ENCODE measurements at places on chromosomes 6 and 20. TPM values are rescaled to one million over a fixed set of nuclear protein-coding genes. Genes with fewer than 3 reads are reported as not detected.

DNA sequence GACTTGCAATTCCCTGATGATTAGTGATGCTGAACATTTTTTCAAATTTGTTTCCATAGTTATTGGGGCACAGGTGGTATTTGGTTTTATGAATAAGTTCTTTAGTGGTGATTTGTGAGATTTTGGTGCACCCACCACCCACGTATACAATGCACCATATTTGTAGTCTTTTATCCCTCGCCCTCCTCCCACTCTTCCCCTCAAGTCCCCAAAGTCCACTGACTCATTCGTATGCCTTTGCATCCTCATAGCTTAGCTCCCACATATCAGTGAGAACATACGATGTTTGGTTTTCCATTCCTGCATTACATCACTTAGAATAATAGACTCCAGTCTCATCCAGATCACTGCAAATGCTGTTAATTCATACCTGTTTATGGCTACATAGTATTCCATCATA, 167.3 kb downstream of the MYLK4 start:
- no peak overlapping the region for H3K27ac ChIP-seq
- H3K4me3 ChIP-seq = no peak overlapping the region
- H3K27me3 ChIP-seq = no peaks in the 10 kb centered on the region
- H3K36me3 ChIP-seq = no peaks in the 10 kb centered on the region
- DNase-seq = no peak

Gene VSTM2L
- 14.1 TPM for total RNA-seq

DNA sequence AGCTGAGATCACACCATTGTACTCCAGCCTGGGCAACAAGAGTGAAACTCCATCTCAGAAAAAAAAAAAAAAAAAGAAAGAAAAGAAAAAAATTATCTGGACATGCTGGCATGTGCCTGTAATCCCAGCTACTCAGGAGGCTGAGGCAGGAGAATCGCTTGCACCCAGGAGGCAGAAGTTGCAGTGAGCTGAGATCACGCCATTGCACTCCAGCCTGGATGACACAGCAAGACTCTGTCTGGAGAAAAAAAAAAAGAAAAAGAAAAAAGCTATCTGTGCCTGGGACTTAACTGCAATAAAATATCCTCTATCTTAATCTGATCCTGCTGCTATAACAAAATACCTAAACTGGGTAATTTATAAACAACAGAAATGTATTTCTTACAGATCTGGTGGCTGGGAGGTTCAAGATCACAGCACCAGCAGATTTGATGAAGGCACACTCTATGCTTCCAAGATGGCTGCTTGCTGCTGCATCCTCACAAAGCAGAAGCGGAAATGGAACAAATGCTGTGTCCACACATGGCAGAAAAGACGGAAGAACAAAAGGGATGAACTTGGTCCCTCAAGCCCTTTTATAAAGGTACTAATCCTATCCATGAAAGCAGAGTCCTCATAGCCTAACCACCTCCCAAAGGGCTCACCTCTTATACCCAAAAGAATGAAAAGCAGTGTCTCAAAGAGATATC, 273.3 kb upstream of the JARID2 start:
- no peaks in the 10 kb centered on the region for H3K27me3 ChIP-seq
- no peaks in the 10 kb centered on the region for H3K4me1 ChIP-seq
- no peak overlapping the region for H3K4me3 ChIP-seq
- no peaks in the 10 kb centered on the region for H3K36me3 ChIP-seq
- no peak overlapping the region for H3K27ac ChIP-seq

GRCh38 chr20:48531505-48531904, 296.3 kb downstream of the PREX1 start:
- no peak overlapping the region for H3K4me3 ChIP-seq
- H3K36me3 ChIP-seq = no peaks in the 10 kb centered on the region
- H3K27ac ChIP-seq = no peak overlapping the region
- H3K27me3 ChIP-seq = peaks cover 9% of the 10 kb centered on the region
- no peaks in the 10 kb centered on the region for H3K4me1 ChIP-seq

Gene STAU1
- total RNA-seq = 73.5 TPM

Gene ZSCAN23
- 1.7 TPM for total RNA-seq

Gene GGTLC1
- 57.2 TPM for total RNA-seq

DNA sequence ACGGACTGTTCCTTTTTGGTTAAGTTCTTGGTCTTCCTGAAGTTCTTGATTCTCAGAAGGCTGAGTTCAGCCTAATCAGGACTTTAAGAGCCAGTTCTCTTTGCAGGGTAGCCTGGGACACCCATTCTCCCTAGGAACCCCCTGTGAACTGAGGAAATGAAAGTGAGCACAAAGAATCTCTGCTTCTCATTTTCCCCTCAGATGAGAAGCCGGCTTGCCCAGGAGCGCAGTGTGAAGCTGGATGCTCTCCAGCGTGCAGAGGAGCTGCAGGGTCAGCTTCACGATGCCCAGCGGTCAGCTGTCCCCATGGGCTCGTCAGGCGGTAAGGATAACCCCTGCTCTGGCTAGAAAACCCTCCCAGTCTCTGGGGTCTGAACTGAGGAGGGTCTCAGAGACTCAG, 34.0 kb downstream of the CD164 start:
- no peak overlapping the region for H3K27ac ChIP-seq
- DNase-seq = no peak
- peaks cover 31% of the 10 kb centered on the region for H3K4me1 ChIP-seq
- H3K36me3 ChIP-seq = no peaks in the 10 kb centered on the region
- H3K4me3 ChIP-seq = no peak overlapping the region

Gene ADGRF5
- total RNA-seq = 238 TPM

DNA sequence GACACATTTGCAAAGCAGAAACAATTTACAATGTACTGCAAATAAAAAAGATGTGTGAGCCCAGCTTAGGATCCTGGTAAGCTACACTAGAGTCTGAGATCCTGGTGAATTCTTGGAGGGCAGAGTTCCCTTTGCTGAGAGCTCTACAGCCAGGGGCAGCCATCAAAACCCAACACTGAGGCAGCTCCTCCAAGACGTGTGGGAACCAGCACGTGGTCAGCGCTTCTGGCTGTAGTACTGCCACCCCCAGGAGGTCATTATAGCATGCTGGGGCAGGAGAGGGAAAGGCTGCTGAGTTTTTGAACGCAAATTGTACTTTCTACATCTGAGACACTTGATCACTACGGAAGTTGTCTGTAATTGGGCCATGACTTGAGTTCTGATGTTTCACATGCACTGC, 131.5 kb downstream of the INSM1 start:
- H3K4me3 ChIP-seq = no peak overlapping the region
- H3K27me3 ChIP-seq = no peaks in the 10 kb centered on the region
- peaks cover 5% of the 10 kb centered on the region for H3K4me1 ChIP-seq
- H3K27ac ChIP-seq = no peak overlapping the region

Gene ETV7
- total RNA-seq = 5.2 TPM

DNA sequence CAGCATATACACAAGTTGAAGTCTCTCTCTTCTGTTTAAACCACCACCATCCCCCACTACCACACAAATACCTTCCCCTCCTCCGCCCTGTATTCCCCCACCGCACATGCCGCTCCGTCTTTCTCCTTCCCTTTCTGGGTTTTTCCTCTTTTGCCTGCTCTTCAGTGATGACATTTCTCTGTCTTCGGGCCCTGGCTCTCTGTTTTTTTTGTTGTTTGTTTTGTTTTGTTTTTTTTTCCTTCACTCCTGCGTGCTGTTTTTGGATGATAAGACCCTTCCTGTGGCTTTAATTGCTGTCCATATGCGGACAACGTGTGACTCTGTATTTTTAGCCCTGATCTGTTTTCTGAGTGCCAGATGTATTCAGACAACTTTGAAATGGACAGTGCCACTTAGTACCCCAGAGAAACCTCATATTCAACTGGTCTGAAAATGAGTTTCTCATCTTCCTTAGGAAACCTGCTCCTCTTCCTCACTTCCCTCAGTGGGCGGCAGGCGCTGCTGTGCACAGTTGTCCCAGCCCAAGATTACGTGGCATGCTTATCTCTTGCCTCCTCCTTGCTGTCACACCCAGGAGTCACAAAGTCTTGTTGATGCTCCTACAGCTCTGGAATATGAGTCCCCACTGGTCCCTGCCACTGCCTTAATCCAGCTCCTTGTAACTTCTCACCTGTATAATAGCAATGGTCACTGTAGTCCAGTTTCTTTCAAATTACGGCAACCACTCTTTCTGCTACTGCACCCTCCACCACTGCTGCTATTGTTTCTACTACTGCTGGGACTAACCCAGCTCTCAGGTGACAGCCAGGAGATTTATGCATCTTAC, 8.2 kb downstream of the PPP1R14C start:
- H3K4me3 ChIP-seq = no peak overlapping the region
- DNase-seq = no peak
- H3K27me3 ChIP-seq = peaks cover 5% of the 10 kb centered on the region
- peaks cover 14% of the 10 kb centered on the region for H3K4me1 ChIP-seq

Gene HTR1E
- not detected for total RNA-seq

GRCh38 chr20:1415667-1416468, 23.0 kb upstream of the FKBP1A start:
- DNase-seq = no peak
- H3K27ac ChIP-seq = no peak overlapping the region
- no peaks in the 10 kb centered on the region for H3K27me3 ChIP-seq
- H3K4me1 ChIP-seq = no peaks in the 10 kb centered on the region
- H3K4me3 ChIP-seq = no peak overlapping the region
- H3K36me3 ChIP-seq = no peaks in the 10 kb centered on the region

Gene TRIM40
- not detected for total RNA-seq

DNA sequence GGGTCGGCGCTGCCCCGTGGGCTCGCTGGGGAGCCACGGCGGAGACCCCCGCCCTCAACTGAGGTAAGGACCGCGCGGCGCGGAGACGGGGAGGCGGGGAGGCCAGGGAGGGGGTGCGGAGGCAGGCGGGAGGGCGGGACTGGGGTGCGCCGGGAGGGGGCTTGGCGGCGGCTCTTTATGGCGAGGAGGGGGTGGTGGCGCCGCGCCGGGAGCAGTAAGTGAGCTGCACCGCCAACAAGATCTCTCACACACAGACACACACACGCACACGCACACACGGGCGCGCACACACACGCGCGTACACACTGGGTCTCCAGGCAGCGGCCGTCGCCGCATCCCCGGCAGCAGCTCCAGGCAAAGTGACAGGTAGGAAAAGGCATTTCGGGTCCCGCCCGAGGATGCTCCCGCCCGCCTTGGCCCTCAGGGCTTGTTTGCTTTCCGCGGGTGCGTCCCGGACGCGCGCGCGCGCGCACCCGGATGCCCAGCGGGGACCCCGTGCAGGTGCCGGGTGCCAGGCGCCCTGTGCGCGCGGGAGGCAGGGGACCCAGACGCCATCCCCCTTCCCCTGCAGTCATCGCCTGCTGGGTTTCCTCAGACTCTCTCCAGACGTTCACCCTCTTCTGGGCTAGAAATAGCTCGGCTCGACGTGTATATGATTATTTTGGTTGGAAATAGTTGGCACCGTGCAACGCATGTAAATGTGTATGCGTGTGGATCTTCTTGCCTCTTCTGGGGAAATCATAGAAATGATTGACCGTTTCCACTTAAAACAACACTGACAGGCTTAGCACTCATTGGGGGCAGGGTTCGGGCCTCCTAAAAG, at the start of gene PLCB4:
Gene PLCB4, plus strand, starts transcription at position 247 of the 823 bp plus-strand sequence. CDS start 238,728 bp downstream, outside the sequence.
- H3K36me3 ChIP-seq = no peaks in the 10 kb centered on the region
- peak within 1 kb of the TSS; percentile 67 for H3K4me3 ChIP-seq
- H3K4me1 ChIP-seq = no peaks in the 10 kb centered on the region
- DNase-seq = peak; percentile 56
- peak within 1 kb of the TSS; percentile 83 for H3K27ac ChIP-seq
